H4 (cell line): ENCODE measurements at places on chromosomes 2 and 18. TPM values are rescaled to one million over a fixed set of nuclear protein-coding genes. Genes with fewer than 3 reads are reported as not detected.

GRCh38 chr2:134305109-134305491 is 51.2 kb downstream of the MGAT5 start:
- no peak for DNase-seq

DNA sequence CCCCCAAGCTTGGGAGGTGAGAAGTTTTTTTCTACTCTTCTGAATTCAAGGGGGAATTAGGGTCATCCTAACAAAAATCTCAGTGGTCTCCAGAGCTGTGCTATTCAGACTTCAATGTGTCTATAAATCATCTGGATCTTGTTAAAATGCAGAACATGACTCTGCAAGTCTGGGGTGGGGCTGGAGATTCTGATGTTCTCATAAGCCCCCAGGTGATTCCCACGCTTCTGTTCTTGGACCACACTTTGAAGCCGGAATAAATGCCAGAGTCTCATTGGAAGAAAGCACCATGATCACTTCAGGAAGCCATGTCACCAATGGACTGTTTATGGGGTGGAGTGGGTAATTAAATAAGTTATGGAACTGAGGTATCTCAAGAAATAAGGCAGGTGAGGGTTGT is 22.2 kb upstream of the SLC16A14 start:
- DNase-seq = no peak

GRCh38 chr2:232887171-232887850 is 17.2 kb downstream of the SNORC start:
- DNase-seq = no peak

DNA sequence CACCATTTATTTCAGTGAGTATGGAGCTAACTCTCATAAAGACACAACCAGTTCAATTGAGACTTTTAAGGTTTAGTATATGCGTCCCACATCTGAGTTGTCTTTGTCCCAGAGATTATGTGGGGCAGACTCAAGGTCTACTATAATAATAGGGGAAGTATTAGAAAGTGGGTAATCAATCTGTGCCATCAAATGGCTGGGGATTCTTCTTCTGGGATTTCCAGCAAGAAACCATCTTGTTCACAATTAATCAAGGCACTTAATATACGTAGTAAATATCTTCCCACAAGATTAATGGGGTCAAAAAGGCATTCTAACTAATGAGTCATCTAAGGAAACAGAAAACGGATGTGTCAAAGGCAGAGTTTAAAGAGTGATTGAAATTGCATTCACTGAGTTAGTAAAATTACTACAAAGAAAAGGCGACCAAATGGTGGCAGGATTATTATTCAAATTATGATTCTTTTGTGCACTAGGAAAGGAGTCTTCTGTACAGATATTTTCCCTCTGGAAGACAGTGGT is 179.8 kb upstream of the REG3G start:
- DNase-seq = no peak

DNA sequence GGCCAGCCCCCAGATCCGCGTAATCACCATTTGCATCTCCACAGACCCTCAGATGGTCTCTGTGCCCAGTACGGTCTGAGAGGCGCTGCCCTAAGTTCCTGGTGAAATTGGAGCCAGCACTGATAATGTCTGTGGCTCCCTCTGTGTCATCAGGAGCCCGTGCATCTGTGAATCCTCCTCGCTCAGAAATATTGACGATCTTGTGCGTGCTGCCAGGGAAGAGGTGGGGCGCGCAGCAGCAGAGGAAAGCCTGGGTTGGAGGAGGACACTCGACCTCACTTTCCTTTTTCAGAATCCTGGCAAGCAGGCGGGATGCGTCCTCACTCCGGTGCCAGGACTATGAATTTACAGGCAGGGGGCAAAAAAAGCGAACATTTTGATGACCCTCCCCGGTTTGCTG is 686.1 kb upstream of the SALL3 start:
- no peak for DNase-seq

DNA sequence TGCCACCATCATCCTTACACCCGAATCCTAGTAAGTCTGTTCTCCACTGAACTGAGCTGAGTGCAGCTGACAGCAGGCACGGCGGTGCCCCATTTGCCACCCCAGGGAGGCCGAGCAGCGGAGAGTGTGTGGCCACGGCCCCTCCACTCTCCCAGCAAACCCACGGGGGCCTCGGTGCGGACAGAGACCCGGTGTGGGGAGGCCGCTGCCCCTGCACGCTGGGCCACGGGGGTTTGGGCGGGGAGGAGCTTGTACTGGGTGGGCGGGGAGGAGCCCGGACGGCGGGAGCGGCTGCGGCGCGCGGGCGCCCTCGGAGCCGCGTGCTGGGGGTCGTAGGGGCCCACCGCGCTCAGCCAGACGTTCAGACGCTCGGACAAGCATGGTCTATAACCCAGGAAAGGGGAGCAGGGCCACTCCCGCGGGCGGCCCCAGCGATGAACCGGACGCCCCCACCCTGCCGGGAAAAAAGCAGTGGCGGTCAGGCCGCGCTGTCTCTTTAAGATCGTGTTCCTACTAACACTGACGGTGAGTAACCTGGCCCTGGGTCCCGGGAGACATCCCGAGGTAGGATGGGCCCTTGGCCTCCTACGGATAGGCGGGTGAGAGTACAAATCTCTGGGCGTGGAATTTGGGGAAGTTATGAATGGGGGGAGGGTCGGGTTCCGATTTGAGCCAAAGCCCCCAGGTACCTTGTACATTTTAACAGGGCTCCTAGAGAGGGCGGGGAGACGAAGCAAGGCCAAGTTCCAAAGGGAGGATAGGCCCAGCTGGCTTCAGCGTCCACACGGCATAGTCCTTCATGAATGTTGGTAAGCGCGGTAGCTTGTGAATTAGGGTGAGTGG is at the start of gene ITPRIPL1:
Gene ITPRIPL1 (plus strand): TSS at position 277 of the 843 bp plus-strand sequence. CDS start 523 bp downstream, at position 800.
- DNase-seq = no peak

DNA sequence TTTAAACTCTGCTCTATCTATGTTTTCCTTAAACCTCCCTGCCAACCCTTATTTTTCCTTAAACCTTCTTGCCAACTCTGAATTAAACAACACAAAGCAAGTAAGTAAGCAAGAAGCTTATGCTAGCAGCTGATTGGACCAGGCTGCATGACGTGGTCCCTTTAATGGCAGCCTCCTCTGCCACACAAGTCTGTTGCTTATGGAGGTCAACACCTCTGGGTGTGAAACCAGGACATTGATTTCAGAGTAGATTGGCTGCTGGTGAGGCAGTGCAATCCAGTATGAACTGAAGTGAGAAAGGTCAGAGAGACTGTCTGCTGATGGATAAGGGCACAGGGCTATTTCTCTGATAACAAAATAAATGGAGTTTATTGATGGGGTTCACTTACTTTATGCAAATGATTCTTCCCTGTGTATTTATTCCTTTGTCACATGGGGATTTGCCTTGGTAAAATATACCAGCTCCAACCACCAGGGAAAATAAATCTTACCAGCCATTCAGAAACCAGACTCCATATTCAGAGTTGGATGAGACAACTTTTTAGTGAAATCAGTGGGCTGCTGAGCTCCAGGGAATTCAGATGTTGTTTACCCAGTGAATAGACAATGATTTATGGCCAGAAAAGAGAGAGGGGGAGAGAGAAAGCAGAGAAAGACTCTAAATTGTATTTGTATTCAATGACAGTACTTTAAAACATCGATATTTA is 112.2 kb upstream of the NCKAP5 start:
- no peak for DNase-seq

GRCh38 chr18:22822841-22823508 is 110.2 kb upstream of the RBBP8 start:
- no peak for DNase-seq

GRCh38 chr2:44542520-44542919 is 180.8 kb downstream of the CAMKMT start:
- no peak for DNase-seq

- DNase-seq = peak; percentile 72
Measured at GRCh38 chr2:105388971-105389381, 9.9 kb downstream of the FHL2 start.

The ASPRV1 gene
- 0.23 TPM in 1 of 2 replicates, not detected in the other for total RNA-seq

The BBS5 gene
- 1.9 and 2.3 TPM in 2 replicates for total RNA-seq

The CABYR gene
- 0.52 TPM in 1 of 2 replicates, not detected in the other for total RNA-seq
